ENCODE measurements at places on chromosomes 2 and 18. TPM values are rescaled to one million over a fixed set of nuclear protein-coding genes. Genes with fewer than 3 reads are reported as not detected.

- no peak for DNase-seq
These were observed 206.7 kb upstream of the TRIB2 start for GRCh38 chr2:12510070-12510469.

DNA sequence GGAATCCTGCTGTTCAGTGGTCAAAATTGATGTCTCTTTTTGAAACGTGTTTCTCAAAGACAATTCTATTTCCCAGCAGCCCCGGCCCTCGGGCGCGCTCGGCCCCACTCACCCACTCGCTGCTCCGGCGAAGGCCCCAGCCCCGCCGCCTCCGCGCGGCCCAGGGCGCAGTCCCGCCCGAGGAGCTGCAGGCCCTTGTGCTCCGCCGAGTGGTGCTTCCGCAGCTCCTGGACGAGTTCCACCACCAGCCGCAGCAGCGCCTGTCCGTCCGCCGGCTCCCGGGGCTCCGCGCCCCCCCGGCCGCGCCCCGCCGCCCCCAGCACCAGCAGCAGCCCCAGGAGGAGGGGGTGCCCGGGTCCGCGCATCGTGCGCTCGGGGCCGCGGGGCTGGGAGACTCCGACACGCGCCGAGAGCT lies 413 bp downstream of the ALKAL2 start:
- DNase-seq: peak; percentile 64

TSPYL6 gene
- not detected for total RNA-seq

MYO3B gene
- not detected for total RNA-seq

Measured in Right ventricle myocardium inferior (tissue), 1 donor.